ENCODE measurements at places on chromosomes 16 and 17.

DNA sequence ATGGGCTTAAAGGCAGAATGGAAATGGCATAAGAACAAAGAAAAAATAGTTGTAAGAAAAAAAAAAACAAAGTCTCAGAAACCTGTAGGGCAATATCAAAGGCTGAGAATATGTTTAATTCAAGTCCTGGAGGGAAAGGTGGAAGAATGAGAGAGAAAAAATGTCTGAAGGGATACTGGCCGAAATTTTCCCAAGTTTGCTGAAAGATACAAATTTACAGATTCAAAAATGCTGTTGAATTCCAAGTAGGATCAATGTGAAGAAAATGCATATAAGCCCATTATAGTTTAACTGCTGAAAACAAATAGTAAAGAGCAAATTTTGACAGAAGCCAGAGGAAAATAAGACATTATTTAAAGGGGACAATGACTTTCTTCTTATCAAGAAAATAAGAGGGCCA, 6.6 kb upstream of the USP22 start:
- DNase-seq = no peak

DNA sequence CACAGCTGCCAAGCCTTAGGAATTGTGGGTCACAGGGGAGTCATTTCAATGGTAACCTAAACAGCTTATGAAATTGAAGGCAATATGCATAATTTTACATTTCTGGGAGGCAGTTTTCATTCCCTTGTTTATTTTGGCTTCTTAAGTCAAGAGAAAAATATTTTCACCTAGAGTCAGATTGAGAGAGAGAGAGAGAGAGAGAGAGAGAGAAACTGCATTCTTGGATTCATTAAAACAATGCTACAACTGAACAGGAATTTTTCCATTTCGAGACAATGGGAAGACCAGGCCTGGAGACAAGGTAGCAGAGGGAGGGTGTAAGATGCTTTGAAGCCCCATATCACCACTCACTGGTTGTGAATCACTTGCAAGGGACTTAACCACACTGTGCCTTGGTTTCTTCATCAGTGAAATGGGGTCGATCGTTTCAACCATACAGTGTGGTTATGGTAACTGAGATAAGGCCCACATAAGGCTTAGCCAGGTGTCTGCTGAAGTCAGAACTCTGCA, 224.7 kb upstream of the IRX3 start:
- DNase-seq = peak; percentile 62

GRCh38 chr17:82931699-82932517, 92.1 kb upstream of the ZNF750 start:
- peak; percentile 81 for DNase-seq

- DNase-seq = no peak
Measured at GRCh38 chr16:31535737-31536136, 8.0 kb downstream of the AHSP start.

- DNase-seq = no peak
Measured at GRCh38 chr16:842711-843560, 42.4 kb upstream of the GNG13 start.

DNA sequence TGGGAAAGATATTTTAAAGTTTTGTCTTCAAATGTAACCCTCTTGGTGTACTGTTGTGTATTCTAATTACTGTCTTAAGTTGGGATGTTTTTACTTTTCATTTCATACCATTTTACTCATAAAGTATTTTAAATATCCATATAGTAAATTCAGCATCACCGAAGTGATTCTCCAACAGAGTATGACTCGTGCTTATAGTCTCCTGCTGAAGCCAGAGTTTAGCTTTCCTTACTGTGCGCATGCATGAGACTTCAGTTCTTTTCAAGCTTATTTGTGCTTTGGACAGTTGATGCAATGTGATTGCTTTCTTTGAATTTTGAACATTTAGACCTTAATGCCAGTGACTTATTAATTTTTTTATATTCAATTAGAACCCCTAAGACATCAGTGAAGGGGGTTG, 7.4 kb upstream of the VPS35L start:
- no peak for DNase-seq

- DNase-seq = no peak
Measured at GRCh38 chr16:57133031-57133430, 40.6 kb downstream of the CPNE2 start.

GRCh38 chr16:83187405-83187804, 560.6 kb downstream of the CDH13 start:
- DNase-seq = peak; percentile 23

Measured in skeletal muscle cell (primary cell).